ENCODE measurements at places on chromosomes 3 and 15.
A peak's percentile ranks its signal among the peaks of the same experiment; 100 is the strongest.

- no peak for DNase-seq
Measured at GRCh38 chr3:188294823-188295487, 141.0 kb downstream of the LPP start.

DNA sequence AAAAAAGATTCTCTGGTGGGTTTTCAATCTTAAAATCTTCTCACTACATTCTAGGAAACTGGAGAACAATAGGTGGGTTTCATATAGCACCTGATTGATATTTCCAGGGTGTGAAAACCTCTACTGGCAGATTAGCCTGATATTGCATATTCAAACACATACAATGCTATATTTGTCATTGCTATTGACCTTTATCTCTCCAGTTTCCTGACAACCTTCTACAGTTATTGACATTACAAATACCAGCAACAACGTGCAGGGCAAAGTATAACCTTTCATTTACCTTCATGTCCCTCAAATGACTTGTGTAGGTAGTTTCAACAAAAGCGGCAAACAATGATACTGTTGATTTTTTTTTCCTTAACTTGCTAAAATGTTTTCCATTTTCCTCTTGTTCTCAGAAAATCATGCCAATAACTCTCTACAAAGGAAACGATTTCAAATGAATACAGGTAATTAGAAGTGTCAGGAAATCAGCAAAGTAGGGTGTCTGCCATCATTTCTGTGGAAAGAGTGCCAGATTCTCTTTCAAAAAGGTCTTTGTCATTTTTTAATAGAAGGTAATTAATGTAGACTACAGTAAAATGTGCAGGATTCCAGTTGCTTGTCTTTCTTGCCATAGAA, 72.6 kb upstream of the CDIN1 start:
- DNase-seq, result no peak

- no peak for DNase-seq
Measured at GRCh38 chr15:70160267-70160666, 62.5 kb upstream of the TLE3 start.

DNA sequence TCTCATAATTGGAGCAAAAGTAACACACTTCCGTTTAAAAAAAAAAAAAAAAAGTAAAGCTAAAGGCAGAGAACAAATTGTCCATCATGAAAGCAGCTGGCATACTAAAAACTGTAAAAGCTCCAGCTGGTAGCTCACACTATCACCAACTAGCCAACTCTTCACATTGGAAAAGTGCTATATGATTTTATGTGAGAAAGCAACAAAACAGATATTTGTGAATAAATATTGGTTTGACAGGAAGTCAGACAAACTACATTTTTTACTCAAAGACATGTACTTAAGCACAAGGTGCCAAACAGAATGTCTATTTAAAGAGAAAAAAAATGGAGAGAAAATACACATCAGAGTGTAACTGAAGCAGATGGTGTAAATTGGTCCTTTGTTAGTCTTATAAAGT, 231.2 kb upstream of the CADM2 start:
- no peak for DNase-seq

DNA sequence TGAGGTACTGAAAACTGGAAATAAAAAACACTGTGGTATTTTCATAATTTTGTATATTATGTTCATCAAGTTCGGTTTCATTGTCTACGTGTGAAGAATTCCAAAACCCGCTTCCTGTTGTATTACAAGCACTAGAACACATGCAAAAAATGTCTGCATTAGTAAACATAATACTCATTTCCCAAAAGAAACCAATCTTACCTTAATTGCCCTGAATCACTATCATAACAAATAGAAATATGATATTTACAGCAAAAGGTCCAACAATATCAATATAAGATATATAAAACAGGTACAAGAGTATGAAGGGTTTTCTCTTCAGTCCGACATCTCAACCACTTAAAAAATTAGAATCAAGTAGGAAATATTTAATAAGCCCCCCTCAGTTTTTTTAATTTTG, 26.3 kb upstream of the GP5 start:
- DNase-seq, result no peak

DNA sequence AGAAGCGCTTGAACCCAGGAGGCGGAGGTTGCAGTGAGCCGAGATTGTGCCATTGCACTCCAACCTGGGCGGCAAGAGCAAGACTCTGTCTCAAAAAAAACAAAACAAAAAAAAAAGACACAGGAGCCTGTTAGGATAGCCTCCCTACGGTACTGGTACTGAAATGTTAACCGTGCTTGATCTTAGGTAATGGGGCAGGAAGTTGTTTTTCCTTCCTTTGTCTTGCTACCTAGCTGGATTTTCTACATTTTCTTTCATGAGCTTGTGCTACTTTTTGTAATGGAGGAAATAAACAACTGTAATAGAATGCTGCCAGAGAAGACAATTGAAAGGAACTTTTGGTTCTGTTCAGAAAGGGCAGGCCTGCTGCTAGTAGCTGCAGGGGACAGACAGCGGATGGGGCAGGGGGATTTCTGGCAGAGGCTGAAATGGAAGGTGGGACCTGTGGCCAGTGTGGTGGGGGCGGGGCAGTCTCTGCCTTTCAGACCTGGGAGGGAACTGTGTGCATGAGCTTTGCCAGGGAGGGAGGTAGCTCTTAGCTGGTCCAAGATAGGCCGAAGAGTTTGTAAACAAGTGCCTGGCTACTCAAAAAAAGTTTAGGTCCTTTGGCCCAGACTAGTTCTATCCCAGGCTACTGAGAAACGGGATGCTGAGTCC, 49.0 kb upstream of the SEMA4B start:
- no peak for DNase-seq

GRCh38 chr3:170709046-170709445, 123.2 kb upstream of the SLC7A14 start:
- DNase-seq, result no peak

GRCh38 chr3:21509731-21510470, 241.1 kb downstream of the ZNF385D start:
- DNase-seq, result no peak

DNA sequence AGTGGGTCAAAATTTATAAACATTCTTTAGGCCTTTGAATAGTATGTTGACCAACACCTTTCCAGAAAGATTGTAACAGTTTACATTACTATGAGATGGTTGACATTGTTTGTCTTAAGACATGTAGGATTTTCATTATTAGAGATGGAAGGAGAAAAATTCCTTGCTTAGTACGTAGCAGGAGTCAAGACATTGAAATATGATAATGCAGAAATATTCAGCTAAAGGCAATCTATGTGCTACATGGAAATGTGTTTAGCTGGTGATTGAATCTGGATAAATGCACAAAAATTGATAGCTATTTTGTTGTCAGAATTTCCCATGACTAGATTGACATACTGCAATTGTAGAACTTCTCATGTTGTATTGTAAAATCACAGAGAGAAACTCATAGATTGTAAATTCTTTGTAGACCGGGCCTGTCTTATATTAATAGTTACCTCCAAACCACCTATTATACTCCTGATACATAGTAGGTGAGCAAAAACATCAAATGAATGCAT, 370.4 kb upstream of the CBLB start:
- no peak for DNase-seq

DNA sequence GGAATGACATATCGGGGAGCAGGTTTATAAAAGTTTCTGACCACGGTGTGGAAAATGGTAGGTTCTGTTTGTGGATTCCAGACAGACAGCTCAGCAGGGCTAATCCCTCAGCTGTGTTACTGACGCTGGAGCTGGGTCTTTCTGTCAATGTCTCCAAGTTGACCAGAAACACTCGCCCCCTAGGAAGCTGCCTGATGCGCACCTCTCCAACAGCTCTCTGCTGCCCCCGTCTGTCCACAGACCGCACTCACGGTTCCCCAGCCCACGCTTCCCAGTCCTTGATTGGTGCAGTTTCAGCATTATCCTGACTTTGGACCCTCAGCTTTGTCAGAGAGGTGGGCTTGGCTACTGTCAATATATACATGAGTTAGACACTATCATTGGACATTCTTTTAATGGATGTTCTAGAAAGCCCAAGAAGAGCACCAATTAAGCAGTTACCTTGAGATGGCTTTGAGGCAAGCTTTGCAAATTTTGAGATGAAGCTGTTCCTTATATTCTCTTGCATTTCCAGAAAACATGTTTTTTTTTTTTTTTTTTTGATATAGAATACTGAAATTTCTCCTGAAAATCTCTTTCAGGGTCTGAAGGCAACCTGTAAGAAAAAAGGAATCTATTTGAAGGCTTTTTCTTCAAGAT, 98.9 kb upstream of the TBC1D5 start:
- DNase-seq, result peak; percentile 77

DNA sequence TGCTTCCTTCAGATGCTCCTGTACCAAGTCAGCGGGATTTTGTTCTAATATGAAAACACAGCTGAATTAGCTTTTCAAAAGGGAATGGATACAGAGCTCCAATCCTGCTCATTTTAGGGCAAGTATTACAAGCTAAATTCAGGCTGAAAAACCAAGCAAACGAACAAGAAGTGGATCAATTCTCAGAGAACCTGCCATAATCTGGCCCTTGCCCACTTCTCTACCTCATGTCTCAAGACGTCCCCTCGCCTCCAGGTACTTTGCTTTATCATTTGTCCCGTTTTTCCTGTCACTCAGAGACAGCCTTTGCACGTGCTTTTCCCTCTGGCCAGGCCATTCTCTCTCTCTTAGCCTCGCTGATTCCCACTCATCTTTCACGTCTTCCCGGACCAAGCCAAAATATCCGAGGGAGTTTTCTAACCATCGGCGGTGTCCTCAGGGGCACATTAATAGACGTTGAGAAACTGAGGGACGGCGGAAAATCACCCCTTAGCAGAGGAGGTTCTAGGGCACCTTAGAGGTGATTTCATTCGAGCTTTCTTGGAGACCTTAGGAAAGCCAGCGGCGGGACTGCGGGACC, 654 bp downstream of the SUSD5 start:
- DNase-seq, result no peak

- no peak for DNase-seq
Measured at GRCh38 chr3:7977245-7978086, 524.2 kb upstream of the LMCD1 start.

GRCh38 chr15:64361259-64361658, 5.3 kb upstream of the CSNK1G1 start:
- DNase-seq, result no peak

DNA sequence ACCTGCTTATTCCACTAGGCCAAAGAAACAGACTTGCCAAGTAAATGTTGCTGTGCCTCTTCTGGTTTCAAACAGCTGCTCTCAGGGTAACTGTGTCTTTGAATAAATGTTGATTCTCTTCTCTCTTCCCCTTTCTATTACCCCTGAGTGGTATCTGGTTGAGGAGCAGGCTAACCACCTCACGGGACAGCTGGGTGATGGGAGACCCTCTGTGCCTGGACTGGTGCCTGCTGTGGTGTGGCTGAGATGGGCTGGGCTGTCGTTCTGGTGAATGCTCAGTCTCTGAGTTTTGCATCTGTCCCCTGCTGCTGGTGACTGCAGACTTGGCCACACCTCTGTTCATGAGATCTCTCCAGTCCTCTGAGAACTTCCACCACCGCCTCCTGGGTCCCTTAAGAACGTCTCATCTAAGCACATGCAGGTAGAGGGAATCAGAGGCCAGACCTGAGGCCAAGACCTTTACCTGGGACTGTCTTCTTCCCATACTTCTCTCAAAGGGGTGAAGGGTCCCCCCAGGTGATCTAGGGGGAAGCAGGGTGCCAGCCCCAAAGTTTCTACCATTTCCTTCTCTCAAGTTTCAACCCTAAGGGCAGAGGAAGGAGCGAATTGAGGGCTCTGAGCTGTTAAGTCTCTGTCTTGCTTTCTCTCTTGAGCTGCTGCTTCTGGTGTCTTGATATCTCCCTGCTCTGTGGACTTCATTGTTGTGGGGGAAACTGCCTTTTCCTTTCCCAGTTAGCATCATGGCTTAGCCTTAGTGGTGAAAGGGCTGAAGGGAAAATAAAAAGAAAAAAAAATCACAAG, 252.9 kb downstream of the EBLN2 start:
- DNase-seq, result no peak

DNA sequence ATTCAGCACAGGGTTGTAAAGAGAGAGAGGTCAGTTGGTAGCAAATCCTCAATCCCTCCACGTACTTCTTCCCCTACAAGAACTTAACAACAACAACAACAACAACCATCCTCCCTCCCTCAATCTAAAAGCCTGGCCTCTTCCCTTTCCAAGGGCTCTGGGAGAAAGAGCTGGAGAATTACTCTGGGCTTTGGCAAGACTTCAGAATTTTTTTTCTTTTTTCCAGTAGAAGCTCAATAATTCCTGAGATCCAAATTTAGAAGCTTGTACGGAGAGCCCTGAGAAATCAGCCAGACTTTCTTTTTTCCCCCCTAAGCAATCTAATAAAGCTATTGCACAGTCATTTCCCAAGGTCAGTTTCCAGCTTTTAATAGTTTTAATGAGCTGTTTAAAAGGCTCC, 95.8 kb upstream of the CACNA2D3 start:
- no peak for DNase-seq

DNA sequence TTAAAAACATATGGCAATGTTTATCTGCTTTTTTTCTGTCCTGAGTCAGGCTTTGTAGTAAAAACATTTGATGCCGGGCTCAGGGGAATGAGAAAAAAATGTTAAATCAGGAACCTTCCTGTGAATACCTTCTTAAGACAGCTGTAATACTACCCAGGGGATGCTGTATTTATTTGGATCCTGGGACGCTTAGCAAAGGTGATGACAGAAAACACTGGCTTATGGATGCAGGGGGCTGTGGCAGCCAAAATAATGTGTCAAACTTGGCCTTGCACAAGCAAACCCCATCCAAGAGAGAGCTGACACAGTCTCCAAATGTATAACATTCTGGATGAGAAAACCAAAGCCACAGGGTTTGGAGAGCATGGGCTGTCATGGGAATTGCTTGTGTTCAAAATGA, 438.2 kb upstream of the PROK2 start:
- DNase-seq, result no peak

DNA sequence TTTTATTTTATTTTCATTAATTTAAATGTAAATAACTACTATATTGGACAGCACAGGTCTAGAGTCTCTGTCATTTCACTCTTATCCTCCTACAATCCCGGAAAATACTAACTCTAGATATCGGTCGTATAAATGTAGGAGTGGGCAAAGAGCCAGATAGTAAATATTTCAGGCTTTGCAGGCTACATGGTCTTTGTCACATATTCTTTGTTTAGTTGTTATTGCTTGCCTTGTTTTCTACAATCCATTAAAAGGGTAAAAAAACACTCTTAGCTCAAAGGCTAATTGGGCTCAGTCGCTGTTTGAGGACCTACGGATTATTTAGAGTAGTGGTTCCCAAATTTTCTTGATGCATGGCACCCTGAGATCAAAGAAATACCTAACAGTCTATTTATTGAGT, 1.7 kb downstream of the KNL1 start:
- DNase-seq, result no peak

GRCh38 chr3:66744521-66744920, 243.7 kb upstream of the LRIG1 start:
- no peak for DNase-seq

- no peak for DNase-seq
Measured at GRCh38 chr3:13834258-13835035, 45.4 kb downstream of the WNT7A start.

GRCh38 chr3:65984975-65985374, 53.7 kb downstream of the MAGI1 start:
- DNase-seq, result no peak

All from stimulated activated CD4-positive, alpha-beta T cell treated with anti-CD3 and anti-CD28 coated beads, Interleukin-4, amount 100 ng/mL, for 4 hours (primary cell).